ENCODE measurements at places on chromosomes 2 and 18.

GRCh38 chr2:112832841-112833638 is 3.5 kb downstream of the IL1B start:
- no peak for DNase-seq

DNA sequence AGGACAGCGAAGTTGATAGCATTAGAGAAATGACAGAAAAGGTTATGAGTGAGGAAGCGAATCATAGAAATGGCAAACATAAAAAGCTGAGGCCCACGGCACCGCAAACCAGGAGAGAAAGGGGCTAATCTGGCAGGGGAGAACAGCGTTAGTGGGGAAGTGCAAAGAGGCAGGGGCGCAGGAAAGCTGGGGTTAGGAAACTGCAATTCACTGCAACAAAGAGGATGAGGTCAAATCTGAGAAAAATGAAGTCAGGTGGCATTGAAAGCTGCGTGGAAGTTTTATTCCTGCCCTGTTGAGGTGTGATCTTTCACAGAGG is 653 bp upstream of the ABI2 start:
- no peak for DNase-seq

- DNase-seq = no peak
These were observed 541.5 kb downstream of the CNTNAP5 start for GRCh38 chr2:124566518-124566970.

DNA sequence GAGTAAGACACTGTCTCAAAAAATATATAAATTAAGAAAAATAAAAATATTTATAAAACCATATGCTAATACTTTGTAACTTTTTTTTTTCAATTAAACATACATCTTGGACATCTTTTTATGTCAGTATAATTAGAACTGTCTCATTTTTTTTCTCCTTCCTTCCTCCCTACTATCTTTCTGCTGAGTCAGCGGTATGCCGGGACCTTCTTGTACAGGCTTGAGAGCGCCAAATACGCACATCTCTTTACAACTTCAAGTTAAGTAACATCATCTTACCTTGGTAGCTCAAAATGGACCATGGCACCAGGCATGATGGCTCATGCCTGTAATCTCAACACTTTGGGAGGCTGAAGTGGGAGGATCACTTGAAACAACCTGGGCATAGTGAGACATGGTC is 153.4 kb downstream of the FAM161A start:
- no peak for DNase-seq

- DNase-seq = no peak
These were observed 97.6 kb downstream of the NDUFA10 start for GRCh38 chr2:239927424-239927981.

- no peak for DNase-seq
These were observed 56.4 kb downstream of the MAP4K3 start for GRCh38 chr2:39380525-39381150.

- DNase-seq = no peak
These were observed at the start of gene ANKRD23 for GRCh38 chr2:96843538-96844268. Gene ANKRD23, minus strand, starts transcription at chr2:96844021. Its CDS starts 29 bp downstream, at chr2:96843992.

- no peak for DNase-seq
These were observed 17.2 kb upstream of the LYPD6B start for GRCh38 chr2:149021271-149021719.

DNA sequence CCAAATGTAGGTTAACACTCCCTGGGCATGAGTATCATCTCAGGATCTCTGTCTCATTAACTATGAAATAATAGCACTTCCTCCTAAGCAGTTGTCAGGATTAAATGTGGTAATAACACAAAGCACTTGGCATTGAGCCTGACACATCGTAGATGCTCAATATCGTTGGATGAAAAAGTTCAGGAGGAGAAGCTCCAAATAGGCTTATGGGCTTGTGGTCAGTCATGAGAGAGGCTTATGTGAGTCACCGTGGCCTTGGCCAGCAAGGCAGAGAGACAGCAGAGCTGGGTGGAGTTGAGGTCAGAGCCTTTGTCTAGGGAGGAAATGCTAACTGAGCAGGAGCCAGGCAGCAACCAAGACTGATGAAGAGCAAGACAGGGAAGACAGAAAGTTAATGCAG is 68.3 kb upstream of the PPM1B start:
- DNase-seq = no peak

GRCh38 chr2:101124643-101125366 is 26.4 kb downstream of the TBC1D8 start:
- DNase-seq = no peak

GRCh38 chr2:32841931-32842898 is 104.5 kb upstream of the LTBP1 start:
- DNase-seq = no peak

DNA sequence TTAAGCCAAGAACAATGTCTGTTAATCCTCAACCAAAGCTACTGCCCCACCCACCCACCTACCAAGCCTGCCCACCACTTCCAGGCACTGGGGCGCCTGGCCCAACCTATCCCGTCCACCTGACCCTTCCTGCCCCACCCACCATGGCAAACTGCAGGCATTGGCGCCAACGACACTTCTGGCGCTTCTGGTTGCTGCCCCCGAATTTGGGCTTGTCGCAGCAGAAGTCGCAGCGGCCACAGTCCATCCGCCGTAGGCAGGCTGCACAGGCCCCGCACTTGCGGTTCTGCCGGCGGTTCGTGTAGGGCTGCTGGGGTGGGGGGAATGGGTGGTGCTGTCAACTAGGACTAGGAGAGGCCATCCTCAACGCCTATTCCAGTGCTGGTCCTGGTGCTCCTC is 7.3 kb downstream of the MBD1 start:
- DNase-seq = no peak

- peak; percentile 97 for DNase-seq
These were observed 84.8 kb downstream of the SH3RF3 start for GRCh38 chr2:109213646-109214433.

- no peak for DNase-seq
These were observed 1348.7 kb upstream of the NXPH2 start for GRCh38 chr2:140128909-140129308.

DNA sequence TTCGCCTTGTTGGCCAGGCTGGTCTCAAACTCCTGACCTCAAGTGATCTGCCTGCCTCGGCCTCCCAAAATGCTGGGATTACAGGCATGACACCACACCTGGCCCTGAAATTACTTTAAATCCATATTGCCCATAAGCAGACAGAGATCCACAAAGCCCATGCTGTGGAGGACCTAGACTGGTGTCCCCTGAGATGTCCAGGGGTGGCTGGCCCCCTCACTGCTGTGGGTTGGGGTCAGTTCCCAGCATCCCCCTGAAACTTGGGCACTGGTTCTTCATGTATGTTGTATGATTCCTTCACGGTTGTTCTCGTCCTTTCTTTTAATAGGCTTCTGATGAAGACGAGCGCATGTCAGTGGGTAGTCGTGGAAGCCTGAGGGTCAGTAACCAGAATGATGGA is 78.1 kb upstream of the RBM44 start:
- DNase-seq = no peak

GRCh38 chr2:181234487-181234891 is 222.7 kb upstream of the ITGA4 start:
- no peak for DNase-seq

DNA sequence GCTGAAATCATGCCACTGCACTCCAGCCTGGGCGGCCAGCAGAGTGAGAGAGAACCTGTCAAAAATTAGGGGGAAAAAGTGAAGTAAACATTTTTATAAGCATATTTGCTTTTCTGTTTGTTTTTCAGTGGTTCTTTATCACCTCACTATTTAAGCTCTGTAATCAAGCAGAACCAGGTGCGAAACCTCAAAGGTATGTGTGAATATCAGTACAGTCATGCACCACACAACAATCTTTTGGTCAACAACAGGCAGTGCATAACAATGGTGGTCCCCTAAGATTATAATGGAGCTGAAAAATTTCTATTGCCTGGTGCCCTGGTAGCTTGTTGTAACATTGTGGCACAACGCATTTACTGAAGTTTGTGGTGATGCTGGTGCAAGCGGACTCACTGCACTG is 167.4 kb upstream of the STON1 start:
- no peak for DNase-seq

DNA sequence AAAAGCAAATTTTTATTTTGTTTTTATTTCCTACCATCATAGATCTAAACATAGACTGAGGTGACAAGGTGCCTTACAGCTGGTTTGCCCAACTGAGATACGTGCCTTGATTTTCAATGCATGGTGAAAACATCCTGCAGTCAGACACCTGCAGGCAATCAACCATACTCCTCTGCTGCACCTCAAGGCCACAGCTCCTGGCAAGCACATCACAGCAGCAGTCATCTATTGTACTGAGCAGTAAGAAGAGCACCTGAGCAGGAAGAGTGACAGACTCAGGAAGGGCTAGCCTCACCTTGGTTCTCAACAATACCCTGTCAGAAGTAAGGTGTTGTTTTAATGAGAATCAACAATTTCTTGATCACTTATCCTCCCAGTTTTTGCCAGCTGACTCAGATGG is 1206.8 kb upstream of the NRXN1 start:
- DNase-seq = no peak

DNA sequence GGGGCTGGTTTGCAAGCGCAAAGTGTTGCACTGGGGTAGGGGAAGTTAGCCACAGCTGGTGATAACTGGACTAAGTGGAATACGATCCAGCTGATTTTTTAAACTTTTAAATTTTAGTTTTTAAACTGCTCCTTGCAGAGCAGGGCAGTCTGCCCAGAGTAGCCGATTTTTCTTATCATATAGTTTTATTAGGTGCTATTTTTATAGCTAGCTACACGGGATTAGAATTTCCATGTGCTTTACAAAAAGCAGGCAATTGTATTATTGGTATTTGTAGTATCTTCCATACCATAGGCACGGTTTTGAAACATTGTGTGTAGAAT is 9.6 kb downstream of the CPLX4 start:
- DNase-seq = no peak

DNA sequence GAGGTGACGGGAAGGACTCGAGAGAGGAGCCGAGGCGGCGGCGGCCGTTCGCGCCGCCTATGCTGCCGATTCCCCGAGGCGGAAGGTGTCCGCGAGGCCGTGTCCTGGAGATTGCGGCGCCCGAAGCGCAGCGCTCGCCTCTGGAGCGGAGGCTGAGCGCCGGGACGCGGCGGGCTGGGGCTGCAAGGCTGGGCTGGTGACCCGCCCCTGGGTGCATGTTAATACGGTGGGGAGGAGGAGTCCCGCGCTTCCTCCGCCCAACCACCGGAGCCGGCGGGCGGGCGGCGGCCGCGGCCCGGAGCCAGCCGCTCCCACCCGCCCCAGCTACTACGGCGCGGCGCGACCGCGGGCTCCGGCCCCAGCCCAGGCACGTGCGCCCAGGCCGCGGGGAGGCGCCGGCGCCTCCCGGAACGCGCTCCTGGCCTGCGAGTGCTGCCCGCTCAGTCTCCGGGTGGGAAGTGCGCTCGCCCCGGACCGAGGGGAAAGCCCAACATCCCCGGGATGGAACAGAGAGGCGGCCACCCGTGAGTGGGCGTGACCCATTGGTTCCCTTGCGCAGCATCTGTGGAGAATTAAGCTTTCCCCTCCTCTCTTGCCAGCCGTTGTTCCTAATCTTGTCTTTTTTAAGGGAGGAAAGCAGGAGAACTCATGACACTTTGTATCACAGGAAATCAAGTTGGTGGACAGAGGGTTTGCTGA is at the start of gene DLGAP1:
TSS of gene DLGAP1 (minus strand) at position 195 of the 699 bp plus-strand sequence.
- DNase-seq = no peak

DNA sequence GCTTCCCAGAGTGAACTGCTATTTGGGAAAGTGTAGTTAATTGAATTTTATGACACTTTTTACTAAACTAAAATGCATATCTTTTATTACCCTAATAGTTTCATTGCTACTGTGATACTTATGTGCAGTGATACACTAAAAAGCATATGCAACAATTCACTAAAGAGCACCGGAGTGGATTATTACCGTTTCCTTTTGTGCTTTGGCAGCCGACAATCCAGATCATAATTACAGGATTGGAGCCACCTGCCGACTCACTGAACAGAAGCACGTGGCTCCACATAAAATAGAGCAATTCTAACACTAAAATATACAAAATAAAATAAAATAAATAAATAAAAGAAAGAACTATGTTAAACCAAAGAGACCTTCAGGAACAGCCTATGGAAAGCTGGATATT is 583.4 kb downstream of the NRXN1 start:
- DNase-seq = no peak

GRCh38 chr2:221134718-221135117 is 437.4 kb downstream of the EPHA4 start:
- DNase-seq = no peak

DNA sequence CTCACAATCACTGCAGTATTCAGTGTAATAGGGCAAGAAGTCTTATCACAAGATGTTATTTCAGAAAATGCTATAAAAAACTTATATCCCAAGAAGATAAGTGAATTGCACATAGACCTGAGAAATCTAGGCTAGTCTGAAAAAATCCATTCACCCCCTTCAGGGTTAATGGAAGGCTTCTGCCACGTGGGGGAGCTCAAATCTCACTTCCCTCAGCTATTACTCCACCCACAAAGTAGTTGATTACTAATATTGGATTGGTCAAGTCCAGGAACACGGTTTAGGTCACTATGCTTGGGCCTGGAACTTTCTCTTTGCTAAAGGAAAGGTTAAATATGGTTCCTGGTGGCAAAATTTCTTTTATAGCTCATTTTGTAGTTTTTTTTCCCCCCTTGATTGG is 51.2 kb upstream of the ADAM23 start:
- DNase-seq = no peak

DNA sequence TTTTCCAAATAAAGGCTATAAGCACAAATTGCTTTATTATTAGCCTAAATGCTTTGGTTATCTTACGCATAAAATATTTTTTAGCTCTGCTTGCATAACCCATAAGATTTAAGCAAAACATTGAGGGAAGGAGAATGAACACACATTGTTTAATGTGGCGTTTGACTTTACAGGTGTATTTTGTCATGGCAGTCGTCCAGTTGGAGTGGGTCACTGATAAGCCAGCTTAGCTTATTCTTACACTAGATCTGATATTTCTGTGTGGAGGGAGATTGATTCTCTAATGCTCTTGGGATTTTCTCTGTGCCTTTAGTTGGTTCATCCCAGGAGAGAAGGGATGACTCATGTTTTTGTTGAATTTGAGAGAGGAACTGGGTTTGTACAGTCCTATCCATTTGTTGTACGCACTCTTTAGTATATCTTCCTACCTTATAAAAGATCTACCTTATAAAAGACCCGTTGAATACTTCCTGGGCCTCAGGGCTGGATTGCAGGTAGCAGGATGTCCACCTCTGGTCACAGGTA is 47.5 kb upstream of the ACYP2 start:
- no peak for DNase-seq

DNA sequence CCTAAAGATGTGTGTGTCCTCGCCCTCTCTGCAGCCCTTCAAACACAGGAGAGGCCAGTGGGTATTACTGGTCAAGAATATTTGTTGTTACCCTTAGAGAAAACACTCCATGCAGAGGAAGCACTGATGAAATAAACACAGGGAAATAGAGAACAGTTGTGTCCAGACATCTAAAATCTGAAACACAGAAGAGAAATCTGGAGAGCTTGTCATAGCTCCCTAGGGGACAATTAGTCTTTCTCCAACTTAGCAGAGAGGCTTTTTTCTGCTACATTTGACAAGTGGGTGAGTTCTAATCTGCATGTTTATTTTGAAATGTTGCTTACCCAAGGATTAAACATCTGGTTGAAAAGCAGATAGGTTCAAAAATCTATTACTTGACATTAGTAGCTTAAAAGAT is 190.1 kb downstream of the CTNNA2 start:
- no peak for DNase-seq

- no peak for DNase-seq
These were observed 246.3 kb downstream of the SUCLG1 start for GRCh38 chr2:84212611-84213314.

- DNase-seq = no peak
These were observed 202.1 kb upstream of the ACVR2A start for GRCh38 chr2:147642765-147643164.
